ENCODE measurements at places on chromosomes 12 and 14.

DNA sequence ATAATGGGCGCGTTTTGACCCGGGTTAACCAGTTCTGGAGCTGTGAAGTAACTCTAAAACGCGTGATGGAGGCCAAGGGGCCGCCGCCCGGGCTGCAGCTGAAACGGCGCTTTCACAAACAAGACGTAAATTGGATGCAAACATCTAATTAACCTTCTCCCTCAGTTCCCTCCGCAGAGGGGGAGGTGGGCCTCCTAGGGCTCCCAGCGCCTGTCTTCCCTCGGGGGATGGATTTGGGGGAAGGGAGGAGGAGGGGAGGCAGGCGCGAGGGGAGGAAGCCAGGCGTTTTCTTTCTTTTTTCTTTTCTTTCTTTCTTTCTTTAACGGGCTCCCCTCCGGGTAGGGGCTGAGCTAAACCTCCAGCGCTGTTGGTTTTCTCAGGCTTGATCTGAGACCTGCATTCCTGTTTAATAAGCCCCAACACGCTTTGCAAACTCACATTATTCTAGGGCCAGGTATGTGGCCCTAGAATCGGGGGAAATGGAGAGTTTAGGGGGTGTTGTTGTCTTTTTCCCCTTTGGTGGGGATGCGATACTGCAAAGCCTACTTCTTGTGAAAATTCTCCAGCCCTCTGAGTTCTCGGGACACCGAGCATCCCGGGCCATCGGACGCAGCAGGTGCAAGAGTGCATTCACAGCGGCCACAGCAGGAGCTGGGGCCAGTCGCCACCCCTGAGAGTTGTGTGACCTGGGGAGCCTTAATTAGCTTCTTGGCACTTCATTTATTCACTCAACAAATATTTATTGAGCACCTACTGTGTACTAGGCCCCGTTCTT lies 43.6 kb upstream of the LHX5 start:
- no peak for DNase-seq

GRCh38 chr12:9114946-9115345 lies 773 bp downstream of the A2M start:
- no peak for DNase-seq

DNA sequence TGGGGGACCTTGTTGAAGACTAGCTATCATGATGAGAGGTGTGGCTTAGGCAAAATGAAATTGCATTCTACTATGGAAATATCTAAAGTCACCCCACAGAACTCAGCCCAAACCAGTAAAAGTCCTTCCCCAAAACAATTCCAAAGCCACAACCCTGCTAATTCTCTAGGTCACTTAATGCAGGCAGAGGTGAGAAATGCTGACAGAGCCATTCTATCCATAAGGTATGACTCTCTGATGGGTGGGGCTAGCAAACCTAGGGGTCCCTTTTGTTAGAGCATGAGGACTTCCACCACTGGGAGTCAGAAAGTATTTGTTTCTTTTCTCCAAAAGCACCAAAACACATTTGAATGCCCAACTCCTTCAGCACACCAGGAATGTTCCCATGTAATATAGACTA lies 12.7 kb upstream of the BMP4 start:
- no peak for DNase-seq

- DNase-seq: no peak
These were observed 10.6 kb upstream of the CDKL1 start for GRCh38 chr14:50407111-50407812.

- no peak for DNase-seq
These were observed 87.9 kb upstream of the BCL11B start for GRCh38 chr14:99359906-99360305.

DNA sequence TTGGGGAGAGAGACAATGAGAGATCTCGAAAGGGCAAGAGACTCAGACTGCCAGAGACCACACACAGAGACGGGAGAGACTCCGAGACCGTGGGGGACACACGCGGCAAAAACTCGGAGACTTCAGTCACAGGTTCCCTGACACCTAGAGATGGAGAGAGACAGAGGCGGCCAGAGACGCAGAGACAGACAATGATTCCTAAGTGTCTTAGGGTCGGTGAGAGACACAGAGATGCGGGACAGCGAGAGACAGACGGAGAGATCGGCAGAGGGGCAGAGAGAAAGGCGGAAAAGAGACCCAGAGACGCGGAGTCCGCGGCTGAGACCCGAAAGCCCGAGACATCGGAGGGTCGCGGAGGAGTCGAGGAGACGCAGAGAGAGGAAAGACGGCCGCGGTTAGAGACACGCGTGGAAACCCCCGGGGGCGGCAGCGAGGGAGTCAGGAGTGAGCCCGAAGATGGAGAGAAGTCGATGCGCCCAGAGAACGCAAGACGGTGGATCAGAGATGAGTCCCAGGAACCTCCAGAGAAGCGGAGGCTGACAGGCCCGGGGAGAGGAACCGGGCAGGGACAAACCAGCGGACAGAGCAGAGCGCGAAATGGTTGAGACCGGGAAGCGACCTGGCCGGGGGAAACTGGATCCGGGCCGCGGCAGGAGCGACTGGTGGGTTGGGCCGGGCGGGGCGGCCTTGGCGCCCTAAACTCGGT lies 7.8 kb downstream of the LHX5 start:
- no peak for DNase-seq

GRCh38 chr12:10632226-10632625 lies 18.8 kb upstream of the MAGOHB start:
- no peak for DNase-seq
